ENCODE measurements at places on chromosomes 2 and 18. TPM values are rescaled to one million over a fixed set of nuclear protein-coding genes. Genes with fewer than 3 reads are reported as not detected.

VSNL1 gene
- 54.5 TPM for total RNA-seq

CRYBA2 gene
- total RNA-seq, result not detected

GBX2 gene
- total RNA-seq, result not detected

ALPI gene
- not detected for total RNA-seq

- peak; percentile 67 for DNase-seq
Measured at GRCh38 chr18:61876899-61877298, 15.9 kb downstream of the RNF152 start.

GRCh38 chr2:127531221-127531648 lies 4.2 kb upstream of the MYO7B start:
- DNase-seq, result no peak

GRCh38 chr2:45626387-45627221 lies 15.5 kb upstream of the SRBD1 start:
- no peak for DNase-seq

GRCh38 chr2:188582211-188582610 lies 290.5 kb downstream of the GULP1 start:
- DNase-seq, result no peak

- DNase-seq, result no peak
Measured at GRCh38 chr18:37138456-37138855, 309.5 kb downstream of the KIAA1328 start.

DNA sequence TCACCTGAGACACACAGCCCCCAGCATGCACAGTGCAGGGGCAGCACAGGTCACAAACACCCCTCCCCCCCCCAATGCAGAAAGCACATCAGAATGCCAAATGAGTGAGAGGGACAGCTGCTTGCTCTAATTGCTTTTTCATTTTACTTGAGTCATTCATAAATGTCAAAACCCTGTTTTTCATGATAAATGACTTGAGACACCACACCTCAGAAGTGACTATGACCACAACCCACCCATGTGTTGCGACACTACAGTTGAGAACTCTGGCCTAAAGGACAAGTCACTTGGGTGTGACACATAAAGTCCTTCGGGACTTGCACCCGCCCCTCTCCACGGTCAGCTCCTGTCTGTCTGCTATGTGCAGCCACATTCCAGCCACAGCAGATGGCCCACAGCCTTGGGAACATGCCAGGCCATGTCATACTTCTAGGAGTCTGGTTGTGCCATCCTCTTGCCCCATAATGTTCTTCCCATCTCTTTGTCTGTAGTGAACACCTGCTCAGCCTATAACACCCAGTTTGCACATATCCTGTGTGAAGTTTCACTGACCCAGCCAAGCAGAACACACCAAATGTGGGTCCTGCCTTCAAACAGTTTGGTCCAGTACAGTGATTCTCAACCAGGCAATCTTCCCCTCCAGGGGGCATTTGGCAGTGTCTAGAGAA lies 30.2 kb upstream of the RIOK3 start:
- DNase-seq, result no peak

GRCh38 chr2:38149531-38149930 lies 73.6 kb upstream of the CYP1B1 start:
- no peak for DNase-seq

- no peak for DNase-seq
Measured at GRCh38 chr2:218850796-218851195, 8.8 kb upstream of the WNT6 start.

GRCh38 chr2:178807227-178808008 lies at the start of gene TTN:
Gene TTN (minus strand): TSS chr2:178807423. CDS start chr2:178804642, 2,781 bp downstream.
- DNase-seq, result no peak

- DNase-seq, result peak; percentile 66
Measured at GRCh38 chr2:133561045-133561852, 7.0 kb downstream of the NCKAP5 start.

DNA sequence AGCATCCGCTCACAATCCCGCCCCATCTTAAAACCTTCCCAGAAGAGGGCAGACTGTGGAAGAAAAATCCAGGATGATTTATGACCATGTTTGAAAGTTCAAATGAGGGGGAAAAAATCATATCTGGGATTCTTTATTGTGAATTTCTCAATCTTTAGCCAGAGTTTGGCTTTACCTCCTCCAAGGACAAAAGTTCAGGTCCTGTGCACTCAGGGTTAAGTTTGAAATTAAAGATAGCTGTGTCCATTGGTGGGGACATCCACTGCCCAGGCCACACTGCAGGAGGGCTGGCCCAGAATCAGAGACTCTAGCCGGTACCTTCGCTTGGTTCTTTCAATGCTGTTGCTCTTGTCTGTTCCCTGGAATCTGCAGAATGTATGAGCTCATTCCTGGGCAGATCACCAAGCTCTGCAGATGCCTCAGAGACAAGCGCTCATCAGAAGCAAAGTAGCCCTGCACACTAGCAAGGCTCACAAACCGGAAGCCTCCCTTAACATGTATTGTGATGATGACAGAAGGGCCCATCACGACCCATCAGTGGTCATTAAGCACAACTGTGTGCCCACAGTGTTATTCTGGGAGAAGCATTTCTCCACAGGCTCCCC lies 375.3 kb upstream of the KLHL29 start:
- DNase-seq, result no peak

DNA sequence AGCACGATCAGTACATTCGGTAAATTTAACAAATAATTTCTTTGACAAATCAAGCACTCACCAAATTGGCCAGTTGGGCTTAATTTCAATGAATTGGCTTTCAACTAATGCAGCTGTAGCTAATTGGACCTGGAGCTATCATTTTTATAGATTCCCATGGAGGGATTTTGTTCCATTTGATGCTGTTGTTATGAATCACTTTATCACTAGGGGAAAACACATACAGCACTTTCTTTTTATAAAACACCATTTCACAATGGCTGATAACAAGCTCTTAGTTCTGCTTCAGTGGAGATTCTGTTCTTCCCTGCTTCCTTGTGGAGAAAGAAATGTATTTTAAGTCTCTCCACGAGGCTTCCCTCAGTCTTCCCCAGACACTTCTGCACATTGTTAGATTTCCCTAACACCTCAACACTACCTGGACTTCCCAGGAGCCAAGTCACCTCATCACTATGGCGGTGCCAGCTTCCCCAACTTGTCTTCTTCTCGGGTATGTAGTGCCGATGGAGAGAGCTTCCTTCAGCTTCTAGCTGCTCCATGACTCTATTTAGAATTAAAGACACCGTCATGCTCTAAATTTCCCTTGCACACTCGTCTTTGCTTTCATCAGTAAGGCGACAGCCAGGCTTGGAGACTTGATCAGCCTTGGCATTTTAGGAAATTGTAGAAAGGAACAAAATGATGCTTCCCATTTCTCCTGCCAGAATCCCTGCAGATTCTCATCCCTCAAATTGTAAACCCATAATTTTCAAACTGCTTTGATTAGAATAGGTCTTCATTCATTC lies 72.0 kb downstream of the INPP5D start:
- no peak for DNase-seq

Data from neural progenitor cell (in vitro differentiated cells).